ENCODE measurements at places on chromosomes 4 and X.

DNA sequence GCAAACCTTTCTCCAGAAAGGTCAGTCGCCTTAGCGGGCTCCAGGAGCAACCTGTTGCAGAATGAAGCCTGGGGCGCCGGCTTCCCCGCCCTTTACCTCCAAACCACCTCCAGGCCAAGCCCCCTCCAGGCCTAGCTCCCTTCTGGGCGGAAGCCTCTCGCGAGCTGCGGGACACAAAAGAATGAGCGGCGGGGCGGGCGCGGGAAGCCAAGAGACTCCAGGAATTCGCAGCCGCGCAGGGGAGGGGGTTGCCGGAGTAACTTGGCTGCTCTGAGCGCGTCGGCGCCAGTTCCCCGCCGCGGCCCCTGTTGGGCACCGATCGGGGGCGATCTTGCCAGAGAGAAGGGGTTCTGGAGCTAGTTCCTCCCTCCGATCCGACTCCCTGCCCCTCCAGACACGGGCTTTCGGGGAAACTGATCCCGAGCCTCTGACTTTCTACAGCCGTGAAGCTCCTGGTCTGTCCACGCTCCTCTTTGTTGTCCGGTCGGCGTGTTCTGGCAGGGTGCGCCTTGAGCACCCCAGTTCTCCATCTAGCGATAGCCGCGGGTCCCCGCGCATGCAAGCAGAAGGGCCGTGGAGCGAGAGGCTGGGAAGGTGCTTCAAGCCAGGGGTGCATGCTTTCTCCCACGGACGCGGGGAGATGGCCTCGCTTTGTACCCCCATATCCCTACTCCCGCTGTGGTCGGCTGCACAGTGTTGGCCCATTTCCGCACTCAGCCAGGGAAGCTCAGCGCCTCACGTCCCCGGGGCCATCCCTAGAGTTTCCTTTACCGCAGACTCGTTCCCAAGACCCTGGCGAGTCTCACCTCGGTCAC is 1.2 kb downstream of the PROM1 start:
- no peak for DNase-seq

- DNase-seq, result peak; percentile 93
Observed at GRCh38 chr4:1684506-1685234, 557 bp upstream of the FAM53A start.

DNA sequence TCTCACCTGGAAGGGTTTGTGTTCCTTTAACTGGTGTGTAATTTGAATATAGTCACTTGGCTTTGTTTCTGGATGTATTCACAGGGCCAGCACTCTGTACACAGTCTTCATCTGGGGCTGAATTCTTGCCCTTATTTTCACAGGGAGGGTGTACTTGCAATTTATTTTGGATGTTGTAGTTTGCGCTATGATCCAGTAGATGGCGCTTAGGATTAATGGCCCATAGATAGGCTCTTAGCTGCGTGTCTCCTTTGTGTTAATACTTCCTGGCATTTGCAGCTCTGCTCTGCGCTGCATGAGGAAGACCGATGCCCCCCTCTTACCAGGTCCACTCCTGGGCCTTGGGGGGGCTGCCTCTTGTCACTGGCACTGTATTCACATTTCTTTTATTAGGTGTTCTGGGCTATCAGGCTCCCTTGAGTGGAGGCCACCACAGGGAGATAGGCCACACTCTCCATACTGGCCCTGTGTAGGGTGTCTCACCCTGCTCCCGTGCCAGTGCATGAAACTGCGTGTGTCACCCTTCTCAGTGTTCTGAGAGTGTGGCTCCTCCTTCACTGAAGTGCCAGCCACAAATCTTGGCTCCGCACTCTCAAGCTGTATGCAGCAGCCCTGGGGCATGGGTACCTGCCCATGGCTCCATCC is 562.2 kb downstream of the ZIC3 start:
- no peak for DNase-seq

DNA sequence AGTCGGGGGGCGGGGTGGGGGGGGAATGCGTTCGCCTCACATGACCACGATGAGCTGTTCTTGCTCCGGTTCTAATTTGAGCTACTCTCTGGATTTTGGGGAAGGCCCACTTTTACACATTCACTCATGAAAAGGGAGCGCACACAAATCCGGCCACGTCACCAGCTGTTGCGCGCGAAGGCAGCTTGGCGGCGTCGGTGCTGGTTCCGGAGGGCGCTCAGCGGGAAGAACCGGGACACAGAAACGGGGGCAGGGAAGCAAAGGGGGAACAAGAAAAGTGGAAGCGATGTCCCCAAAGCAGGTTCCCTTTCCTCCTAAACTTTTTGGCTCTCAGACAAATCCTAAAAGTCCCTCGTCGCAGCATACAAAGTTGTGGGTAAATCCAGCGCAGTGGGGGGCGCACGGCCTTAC is 605 bp downstream of the ANXA5 start:
- DNase-seq, result peak; percentile 28

DNA sequence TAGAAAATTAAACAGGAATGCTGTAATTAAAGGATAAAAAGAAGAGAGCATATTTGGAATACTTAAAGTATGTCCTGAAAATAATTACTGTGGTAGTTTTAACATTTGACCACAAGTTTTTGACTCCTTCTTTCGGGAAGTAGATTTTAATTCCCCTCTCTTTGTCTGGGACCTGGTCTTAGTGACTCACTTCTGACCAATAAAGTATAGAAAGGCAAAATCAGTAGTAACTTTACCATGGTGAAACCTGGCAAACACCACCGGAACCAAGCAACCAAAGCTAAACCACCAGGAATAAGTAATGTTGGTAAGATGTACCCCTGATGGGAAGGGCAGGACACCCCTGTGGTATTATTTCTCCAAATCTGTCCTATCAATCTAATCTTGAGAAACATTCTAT is 314.8 kb downstream of the PDHA2 start:
- no peak for DNase-seq

GRCh38 chr4:21522296-21522695 is 426.3 kb downstream of the KCNIP4 start:
- DNase-seq, result no peak

DNA sequence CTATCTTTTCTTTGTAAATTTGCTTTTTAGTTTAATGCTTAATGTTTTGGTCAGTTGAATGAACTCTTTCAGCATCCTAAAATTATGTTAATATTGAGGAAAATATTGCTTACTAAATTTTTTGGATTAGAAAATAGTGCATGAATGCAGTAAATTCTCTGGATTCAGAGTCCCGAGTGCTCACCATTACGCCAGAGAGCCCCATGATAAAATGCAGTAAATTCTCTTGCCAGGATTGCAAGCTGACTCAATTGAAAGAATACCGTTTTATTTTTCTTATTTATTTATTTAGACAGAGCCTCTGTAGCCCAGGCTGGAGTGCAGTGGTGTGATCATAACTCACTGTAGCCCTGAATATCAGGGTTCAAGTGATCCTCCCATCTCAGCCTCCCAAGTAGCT is 60.9 kb upstream of the ENPEP start:
- no peak for DNase-seq

DNA sequence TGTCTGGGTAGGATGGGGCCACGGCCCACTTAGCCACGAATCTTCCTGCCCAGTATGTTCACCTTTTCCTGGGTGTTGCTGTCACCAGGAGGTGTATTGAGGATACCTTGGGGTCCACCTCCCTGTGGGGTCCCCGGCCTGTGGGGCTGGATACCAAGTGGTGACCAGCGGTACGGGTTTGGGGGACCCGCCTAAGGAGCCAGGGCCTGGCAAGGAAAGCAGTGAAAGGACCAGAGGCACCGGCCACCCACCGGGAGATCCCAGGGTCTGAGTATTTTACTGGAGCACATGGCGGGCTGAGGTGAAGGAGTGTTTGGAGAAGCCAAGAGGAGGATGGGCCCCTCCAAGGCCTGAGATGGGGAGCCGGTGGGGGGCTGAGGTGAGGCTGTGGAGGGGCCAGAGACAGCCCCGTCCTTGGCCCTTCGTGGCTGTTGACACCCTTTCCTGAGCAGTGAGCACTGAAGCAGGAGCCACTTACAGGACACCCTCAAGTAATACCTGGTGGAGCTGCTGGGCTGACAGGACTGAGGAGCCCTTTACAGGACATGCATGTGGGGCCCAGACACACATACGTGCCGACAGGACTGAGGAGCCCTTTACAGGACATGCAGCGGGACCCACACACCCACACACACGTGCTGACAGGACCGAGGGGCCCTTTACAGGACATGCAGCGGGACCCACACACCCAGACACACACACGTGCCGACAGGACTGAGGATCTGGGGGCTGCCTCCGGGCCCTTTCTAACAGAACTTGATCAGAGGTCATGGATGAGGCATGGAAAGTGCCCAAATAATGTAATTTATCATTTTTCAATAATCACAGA is 38.4 kb downstream of the TMEM271 start:
- DNase-seq, result no peak

GRCh38 chr4:184778325-184778724 is 44.4 kb upstream of the CENPU start:
- DNase-seq, result no peak

GRCh38 chrX:45710081-45710801 is 509.6 kb upstream of the DIPK2B start:
- DNase-seq, result peak; percentile 5

DNA sequence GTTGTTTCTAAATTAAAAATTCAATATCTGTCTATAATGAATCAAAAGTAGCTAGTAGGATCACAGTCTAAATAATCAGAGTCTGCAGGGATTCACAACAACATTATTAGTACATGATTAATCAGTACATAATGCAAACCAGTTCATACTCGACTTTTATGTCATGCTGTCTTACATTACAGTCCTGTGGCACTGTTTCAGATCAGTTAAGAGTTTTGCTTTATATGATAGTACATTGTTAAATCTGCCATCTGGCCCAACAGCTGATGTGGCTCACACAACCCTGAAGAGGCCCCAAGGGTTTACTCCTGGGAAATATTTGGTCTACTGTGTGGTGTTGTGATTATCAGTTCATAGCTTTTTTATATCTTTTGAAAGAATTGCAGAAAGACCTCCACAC is 247.1 kb upstream of the ETNPPL start:
- no peak for DNase-seq

DNA sequence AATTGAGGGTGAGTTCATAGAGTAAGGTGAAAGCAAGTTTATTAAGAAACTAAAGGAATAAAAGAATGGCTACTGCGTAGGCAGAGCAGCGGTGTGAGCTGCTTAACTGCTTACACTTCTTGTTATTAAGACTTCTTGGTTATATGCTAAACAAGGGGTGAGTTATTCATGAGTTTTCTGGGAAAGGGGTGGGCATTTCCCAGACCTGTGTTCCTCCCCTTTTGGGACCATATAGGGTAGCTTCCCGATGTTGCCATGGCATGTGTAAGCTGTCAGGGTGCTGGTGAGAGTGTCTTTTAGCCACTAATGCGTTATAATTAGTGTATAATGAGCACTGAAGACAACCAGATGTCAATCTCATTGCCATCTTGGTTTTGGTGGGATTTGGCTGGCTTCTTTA is 126.5 kb downstream of the ARSF start:
- DNase-seq, result no peak

DNA sequence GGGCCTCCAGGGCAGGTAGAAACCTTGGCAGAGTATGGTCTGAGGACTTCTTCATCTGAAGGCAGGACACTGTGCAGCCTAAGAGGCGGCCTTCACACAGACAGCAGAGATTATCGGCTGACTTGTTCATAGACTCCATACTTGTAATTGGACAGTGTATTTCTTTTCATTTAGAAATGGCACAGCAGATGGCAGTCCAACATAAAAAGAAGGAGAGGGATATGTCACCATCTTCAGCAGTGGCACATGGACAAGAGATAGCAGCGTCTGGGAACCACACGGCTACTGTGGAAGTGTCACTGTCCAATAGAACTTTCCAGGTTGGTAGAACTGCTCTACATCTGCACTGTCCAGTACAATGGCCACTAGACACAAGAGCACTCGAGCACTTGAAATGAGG is 21.7 kb upstream of the GEMIN8 start:
- DNase-seq, result no peak

DNA sequence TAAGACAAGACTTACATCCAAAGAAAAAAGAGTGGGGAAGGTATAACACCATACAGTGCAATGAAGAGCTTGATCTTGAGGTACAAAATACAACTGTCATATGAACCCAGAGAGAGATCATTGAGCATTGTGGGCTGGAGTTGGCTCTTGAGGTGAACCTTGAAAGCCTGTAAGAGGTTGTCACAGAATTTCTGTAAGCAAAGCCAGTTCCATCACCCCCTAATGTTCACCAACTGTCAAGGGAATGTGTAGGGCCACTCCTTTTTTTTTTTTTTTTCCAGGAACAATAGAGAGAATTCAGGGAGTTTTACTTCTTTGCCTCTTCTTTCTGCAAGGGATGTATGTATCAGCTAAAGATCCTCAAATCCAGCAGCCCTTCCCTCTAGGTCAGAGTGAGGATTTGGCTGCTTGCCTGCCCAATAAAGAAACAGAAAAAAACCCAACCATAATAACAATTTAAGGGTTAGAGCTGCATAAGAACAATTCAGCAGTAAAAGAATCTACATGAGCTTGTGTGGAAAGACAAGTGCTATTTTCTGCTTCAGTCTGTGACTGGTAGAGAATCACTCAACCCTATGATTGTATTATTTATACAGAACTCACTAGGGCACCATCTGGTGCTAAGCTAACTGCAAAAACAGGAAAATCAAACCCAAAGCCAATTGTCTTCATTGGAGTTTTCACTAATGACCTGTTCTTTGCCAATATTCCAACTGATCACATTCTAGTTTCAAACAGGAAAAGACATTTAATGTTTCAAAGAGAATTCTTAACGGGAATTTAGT is 217.5 kb upstream of the TEX13C start:
- DNase-seq, result no peak

DNA sequence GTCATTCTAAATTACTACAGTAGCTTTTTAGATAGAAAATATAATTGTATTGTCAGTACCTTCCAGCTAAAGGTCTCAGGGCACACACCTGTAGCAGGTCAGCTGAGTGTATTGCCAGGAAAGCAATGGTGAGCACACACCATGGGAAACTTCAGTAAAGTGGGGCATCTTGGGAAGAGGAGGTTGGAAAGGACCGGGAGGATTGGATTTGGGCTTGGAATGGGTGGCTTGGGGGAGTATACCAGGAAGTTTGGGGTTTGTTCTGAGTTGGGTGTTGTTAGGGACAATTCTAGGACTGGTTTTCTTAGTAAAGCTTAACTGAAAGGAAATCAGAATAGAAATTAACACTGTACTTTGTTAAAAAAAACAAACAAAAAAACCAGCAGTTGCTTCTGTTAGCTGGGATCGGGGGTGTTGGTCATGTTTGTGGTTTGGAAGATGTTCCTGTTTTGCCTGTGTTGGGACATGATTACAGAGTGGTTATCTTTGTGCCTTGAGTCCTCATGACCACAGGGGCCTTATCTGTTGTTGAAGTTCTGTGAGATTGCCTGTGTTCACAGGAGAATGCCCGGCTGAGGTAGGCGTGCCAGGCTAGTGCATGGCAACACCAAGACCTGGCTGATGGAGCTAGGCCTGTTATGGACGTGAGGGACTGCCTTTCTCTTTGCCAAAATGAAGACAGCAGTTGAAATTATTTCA is 35.1 kb downstream of the PRIMPOL start:
- DNase-seq, result no peak

DNA sequence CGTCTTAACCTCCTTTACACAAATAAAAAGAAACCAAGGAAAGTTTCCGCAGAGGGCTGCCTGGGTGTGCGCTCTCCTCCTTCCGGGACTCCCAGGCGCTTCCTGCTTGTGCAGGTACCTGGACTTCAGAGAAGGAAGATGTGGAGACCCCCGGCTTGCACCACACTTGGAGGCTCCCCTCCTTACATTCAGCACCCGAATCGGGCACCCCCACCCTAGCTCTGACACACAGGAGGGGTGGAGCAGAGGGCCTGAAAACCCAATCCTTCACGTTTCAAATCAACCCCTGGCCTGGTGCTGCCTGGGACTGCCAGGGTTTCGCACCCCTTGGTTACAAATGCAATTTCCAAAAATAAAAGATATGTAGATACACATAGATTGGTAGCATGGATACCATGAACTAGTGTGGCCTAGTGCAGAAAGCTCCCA is 3.1 kb downstream of the NKX3-2 start:
- DNase-seq, result no peak

Measured in stimulated activated CD8-positive, alpha-beta memory T cell treated with anti-CD3 and anti-CD28 coated beads, Interleukin-7, amount 100 ng/mL, for 24 hours (primary cell).